ENCODE measurements at places on chromosomes 12 and 14.

DNA sequence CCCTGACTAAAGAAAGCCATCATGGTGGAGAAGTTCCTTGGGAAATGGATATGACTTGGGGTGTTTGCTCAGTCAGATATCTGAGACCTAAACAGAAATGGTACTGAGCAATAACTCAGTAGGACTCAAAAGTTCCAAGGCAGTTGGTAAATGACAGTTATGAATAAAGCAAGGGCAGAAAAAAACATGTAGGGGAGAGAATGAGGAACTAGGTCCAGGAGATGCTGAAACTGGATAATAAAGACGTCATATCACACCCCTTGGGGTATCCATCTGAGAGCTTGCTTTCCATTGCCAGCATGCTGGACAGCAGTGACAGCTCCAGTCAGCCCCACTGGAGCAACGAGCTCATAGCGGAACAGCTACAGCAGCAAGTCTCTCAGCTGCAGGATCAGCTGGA, 37.5 kb downstream of the RPGRIP1 start:
- DNase-seq: peak; percentile 23

DNA sequence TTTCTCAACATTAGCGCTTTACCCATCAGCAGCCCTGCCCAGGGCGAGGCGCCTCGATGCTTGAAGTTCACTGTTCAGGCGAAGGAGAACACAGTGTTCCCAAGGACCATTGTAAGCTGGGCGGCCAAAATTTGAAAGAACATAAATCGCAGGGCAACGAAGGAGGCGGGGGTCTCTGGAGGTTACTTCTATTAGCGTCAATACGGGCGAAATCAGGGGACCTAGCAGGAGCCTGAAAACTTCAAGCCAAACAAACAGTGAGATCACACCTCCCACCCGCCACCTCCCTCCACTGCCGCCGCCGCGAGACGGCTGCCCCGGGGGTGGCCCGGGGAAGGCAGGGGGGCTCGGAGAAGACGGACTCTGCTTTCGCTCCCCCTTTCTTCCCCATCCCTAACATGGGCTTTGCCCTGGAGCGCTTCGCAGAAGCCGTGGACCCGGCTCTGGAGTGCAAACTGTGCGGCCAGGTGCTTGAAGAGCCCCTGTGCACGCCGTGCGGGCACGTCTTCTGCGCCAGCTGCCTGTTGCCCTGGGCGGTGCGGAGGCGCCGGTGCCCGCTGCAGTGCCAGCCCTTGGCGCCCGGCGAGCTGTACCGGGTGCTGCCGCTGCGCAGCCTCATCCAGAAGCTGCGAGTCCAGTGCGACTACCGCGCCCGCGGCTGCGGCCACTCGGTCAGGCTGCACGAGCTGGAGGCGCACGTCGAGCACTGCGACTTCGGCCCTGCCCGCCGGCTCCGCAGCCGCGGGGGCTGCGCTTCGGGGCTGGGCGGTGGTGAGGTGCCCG, at the start of gene PDZRN4:
Gene PDZRN4 (plus strand): TSS at position 263 of the 783 bp plus-strand sequence.
- DNase-seq: no peak

DNA sequence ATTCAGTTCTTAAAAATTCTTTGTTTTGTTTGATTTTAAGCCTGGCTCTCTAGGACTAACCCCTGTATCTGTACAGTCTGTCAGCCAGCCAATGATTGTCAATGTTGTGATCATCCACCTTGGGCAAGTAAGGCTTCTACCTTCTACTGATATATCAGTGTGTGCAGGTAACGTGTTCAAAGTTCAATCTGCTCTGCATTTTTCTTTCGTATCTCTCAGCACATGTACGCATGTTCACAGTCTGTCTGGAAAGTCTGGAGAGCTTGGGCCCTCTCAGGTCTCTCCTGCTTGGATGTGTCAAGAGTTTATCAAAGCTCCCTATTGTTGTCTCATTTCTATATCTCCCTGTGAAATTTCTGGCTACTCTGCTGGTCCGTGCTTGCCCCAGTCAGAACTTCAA, 138.6 kb upstream of the VRK1 start:
- no peak for DNase-seq

- DNase-seq: no peak
These were observed 225.2 kb downstream of the C12orf75 start for GRCh38 chr12:105555556-105556295.

- DNase-seq: no peak
These were observed 108.9 kb upstream of the MYL2 start for GRCh38 chr12:111029305-111029704.

GRCh38 chr14:31965735-31966598, 111.1 kb upstream of the ARHGAP5 start:
- DNase-seq: peak; percentile 50

DNA sequence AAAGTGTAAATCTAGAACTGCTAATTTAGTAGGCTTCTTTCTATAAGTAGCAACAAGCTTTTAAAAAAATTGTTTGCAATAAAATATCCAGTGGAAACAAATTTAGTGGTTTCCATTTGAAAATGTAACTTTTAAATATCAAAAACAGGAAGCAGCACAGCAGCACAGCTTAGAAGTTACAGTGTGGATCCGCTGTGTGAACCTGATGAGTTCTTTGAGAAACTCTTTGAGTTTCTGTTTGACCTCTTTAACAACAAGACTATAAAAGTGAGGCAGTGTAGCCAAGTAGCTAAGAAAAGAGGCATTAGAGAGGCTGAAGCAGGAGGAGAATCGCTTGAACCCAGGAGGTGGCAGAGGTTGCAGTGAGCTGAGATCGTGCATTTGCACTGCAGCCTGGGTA, 178.3 kb downstream of the NAV3 start:
- no peak for DNase-seq

DNA sequence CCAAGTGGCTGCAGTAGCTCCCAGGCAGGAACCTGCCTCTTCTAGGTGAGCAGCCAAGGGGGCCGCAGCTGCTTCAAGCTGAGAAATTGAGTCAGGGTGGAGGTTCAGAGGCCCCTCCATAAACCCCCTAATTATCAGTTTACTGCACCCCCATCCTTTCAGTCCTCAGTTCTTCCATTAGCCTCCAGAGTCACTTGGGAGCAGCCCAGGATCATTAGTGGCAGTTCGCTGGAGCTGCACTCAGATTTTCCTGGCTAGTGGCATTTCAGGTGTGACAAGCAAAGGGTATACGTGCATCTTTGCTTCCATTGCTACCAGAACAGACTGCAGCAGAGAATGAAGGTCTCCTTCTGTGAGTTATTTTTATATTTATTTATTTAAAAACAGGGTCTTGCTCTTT, 358.7 kb downstream of the FUT8 start:
- no peak for DNase-seq

GRCh38 chr12:5138256-5138655, 94.6 kb downstream of the KCNA5 start:
- no peak for DNase-seq

DNA sequence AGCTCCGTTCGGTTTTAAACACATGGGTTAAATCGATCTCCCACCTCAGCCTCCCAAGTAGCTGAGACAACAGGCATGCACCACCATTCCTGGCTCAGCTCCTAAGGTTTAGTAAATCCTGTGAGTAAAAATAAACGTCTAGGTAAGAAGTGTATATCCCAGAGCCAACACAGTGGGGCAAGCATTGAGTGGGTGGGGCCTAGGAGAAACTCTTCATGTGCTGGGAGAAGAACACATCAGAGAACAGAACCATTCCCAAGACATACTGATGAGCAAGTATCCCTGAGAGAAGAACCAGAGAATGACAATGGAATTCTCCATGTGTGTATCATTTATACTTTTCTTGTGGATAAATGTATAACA, 86.3 kb downstream of the SEC23A start:
- no peak for DNase-seq

DNA sequence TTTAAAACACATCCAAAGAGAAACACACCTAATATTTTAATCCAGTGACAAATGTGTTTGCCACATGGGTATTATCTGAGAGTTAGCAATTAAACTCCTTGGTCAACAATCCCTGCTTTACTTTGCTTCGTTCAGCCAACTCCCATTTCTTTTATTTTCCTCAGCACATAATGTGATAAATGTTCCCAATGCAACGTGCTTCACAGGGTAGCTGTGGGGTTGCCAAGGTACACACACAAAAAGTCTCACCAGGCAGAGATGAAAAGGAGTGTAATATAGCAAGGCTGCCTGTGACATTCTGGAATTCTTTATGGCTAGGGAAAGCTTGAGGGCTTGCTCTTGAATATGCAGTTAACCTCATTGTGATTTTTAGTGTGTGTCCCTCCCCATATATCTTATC, 208.0 kb upstream of the DIO2 start:
- DNase-seq: no peak

- no peak for DNase-seq
These were observed 502.2 kb upstream of the RPL10L start for GRCh38 chr14:47153746-47154145.

- DNase-seq: no peak
These were observed 29.6 kb upstream of the ATXN2 start for GRCh38 chr12:111628505-111629260.

GRCh38 chr12:131188131-131189050, 234.7 kb downstream of the ADGRD1 start:
- DNase-seq: no peak

DNA sequence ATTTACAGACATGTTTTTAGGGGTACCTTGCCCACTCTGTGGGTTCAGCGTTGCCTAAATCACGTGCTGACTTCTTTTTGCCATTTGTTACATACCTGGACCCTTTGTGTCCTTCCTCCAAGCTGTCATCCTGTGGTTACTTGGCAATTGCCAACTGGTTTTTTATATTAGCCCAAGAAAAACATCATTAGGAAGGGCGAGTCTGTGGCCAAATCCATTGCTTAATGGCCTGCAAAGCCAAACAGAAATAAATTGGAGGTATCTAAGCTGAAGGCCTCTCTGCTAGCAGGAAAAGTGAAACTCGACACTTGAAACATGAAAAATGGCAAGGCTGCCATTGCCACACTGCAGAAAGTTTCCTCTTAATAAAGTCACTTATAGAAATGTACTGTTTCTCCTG, 190.4 kb downstream of the NUAK1 start:
- DNase-seq: no peak

- DNase-seq: no peak
These were observed 6.2 kb upstream of the KRT2 start for GRCh38 chr12:52658196-52658595.

DNA sequence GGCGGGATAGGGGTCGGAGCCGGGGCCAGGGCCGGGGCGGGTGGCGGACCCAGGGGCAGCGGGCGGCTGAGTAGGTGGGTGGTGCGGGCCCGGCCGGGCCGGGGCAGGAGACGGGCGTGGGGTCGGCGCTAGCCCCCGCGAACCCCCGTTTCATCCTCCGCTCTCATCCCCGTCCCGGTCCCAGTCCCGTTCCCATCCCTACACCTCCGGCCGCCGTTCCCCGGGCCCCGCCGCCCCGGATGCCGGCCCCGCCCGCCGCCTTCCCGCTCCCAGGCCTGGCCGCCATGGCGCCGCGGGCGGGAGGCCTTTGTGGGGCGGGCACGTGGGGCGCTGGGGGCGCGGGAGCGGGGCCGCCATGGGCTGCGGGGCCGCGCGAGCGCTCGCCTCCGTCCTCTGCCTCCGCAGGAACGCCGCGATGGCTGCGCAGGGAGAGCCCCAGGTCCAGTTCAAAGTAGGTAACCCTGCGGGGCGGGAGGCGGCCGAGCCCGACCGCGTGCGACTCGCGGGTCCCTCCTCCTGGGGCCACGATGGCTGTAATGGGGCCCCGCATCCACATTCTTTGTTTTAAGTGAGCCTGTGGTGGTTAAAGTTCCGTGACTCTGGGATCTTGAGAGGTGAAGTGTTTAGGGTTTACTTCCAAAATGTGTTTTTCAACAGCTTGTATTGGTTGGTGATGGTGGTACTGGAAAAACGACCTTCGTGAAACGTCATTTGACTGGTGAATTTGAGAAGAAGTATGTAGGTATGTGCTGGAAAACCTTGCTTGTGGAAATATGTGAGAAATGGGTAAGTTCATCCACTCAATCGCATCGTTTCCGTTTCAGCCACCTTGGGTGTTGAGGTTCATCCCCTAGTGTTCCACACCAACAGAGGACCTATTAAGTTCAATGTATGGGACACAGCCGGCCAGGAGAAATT, 572 bp downstream of the RAN start:
- DNase-seq: peak; percentile 53

- no peak for DNase-seq
These were observed 476.2 kb downstream of the FSCB start for GRCh38 chr14:44030831-44031383.

DNA sequence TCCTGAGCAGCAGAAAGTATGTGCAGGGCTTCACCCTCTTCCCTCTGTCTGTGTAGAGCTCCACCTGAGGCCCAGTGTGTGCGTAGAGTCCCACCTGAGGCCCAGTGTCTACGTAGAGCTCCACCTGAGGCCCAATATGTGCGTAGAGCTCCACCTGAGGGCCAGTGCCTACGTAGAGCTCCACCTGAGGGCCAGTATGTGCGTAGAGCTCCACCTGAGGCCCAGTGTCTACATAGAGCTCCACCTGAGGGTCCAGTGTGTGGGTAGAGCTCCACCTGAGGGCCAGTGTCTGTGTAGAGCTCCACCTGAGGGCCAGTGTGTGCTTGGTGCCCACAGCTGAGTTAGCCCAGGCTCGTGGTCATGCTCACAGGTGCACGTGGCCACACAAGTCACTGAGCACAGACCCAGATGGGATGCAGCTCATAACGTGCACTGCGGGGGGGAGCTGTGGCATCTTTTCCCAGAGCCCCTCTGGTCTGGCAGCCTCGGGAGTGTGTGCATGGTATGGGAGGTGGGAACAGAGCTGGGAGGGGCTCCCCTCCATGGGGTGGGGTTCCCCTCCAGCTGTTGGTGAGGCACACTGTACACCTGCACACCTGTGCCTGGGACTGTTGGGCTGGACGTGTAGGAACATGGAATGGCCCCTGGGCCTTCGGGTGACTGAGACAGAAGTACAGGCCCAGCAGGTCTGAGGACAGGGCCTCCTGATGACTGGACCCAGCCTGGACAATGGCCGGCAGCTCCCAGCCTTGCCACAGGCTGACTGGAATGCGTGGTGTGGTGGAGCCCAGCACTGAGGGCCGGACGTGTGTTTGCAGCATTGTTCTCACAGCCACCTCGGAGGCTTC, 20.1 kb downstream of the PACS2 start:
- no peak for DNase-seq

DNA sequence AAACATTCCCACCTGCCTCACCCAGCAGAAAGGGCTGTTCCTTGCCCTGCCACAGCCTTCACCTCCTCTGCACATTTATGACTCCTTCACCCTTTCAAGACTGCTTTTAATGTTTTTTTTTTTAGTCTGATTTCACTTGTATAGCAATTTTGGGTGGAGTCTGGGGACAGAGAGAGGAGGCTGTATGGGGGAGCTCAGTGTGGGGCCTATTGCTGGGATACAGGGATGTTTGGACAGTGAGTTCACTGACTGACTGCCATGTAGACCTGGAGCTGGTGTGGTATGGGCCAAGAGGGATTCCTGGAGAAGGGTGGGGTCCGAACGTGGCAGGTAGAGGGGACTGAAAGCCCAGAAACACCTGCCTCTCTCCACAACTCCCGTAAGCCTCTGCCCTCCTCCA, 1.9 kb upstream of the KRT85 start:
- no peak for DNase-seq

GRCh38 chr14:53109105-53110041, 43.8 kb downstream of the DDHD1 start:
- DNase-seq: peak; percentile 73

- DNase-seq: no peak
These were observed 255.2 kb upstream of the SFSWAP start for GRCh38 chr12:131455581-131456110.

DNA sequence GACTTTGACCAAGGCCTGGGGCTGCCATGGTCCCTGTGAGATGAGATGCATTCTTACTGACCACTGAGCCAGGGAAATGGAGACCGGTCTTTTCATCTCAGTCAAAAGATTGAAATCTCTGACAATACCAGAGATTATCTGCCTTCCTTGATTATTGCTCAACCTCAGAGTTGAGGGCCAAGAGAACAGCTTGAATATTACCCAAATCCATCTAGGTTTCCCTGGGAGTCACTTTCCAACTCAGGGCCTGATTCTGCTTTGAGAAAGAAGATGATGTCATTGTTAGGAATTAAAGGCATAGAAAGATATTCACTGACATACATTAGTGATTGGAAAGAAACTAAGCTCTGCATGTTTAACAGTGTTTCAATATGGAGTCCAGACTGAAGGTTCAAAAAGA, 515.9 kb upstream of the TBX3 start:
- DNase-seq: no peak
